Mucosa of descending colon (tissue), 3 donors: ENCODE measurements at places on chromosomes 7 and 10.

GRCh38 chr10:120970595-120971529, 119.7 kb downstream of the WDR11 start:
- DNase-seq = no peak

DNA sequence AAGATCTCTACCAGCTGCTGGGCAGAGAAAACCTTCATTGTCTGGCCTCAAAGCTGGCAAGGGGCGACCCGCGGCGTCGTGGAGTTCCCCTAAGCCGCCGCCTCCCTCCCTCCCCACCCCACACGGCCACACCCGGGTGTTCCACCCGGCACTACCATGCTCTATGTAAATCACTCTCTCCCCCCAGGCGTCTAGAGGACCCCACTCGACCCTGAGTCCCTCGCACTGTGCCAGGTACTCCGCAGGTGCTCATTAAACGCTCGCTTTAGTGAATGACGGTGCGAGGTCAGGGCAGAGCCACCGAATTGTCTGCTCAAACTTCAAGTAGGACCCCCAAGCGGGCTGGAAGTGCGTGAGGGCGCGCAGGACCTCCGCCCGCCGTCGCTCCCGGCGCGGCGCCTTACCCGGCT, 628 bp downstream of the PARP12 start:
- DNase-seq = peak; percentile 79

GRCh38 chr10:33153251-33153967, 181.1 kb downstream of the NRP1 start:
- DNase-seq = no peak

GRCh38 chr7:134723892-134724291, 55.5 kb upstream of the CALD1 start:
- DNase-seq = no peak

DNA sequence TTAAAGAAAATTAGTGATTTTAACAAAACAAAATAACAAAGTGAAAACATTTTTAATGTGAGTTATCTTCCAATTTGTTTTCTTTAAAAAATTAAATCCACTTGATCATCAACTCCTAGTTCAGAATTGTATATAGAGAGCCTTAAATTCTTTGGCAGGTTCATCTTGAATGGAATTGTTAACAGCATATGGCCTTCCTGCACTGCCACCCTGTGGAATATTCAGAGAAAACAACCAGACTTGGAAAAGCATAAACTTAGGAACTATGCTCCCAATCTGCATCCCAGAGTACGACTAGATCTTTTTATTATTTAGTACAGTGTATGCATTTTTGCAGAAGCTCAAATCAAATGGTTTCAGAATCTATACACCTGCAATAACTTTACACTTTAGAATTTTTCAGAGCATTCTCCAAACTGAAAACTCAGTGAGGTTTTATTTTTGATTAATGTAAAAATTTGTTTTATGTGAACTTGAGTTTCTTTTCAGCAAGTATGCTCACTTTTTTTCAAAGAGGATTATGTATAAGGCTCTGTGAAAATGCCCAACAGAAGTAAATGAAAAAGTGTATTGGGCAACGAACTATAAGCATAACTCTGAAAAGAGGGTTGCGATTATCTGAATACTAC, 44.9 kb upstream of the ANK3 start:
- no peak for DNase-seq

DNA sequence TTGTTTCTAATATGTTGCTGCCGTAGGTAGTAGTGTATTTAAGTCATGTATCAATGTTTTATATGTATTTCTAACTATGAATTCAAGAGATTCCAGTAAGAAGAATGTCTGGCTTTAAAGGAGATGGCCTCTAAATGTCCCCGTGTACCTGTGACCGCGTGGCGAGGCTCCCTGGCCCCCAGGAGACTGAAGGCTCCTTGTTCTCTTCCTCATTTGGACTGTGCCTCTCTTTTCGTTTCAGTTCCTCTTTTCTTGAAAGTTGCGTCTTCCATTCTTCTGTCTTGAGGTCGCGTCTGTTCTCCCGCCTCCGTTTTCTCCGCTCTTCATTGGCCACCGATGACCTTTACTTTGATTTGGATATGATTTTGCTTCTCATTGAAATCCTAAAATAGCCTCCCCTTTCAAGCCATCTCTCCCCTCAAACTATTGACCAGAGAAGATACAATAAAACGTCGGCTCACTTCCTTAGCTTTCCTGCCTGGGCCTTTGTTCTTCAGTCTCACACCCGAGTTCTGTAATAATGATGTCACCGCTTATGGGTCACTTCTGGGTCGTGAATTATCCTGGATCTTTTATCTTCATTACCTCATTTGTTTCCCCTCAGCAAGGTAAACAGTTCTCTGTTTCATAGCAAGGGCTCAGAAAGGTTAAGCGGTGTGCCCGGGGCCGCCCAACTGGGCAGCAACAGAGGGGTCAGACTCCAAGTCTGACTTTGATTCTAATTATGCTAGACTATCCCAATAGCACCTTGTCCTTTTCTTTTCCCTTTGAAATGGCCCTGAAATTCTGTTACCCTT, 28.7 kb downstream of the WIPI2 start:
- no peak for DNase-seq

DNA sequence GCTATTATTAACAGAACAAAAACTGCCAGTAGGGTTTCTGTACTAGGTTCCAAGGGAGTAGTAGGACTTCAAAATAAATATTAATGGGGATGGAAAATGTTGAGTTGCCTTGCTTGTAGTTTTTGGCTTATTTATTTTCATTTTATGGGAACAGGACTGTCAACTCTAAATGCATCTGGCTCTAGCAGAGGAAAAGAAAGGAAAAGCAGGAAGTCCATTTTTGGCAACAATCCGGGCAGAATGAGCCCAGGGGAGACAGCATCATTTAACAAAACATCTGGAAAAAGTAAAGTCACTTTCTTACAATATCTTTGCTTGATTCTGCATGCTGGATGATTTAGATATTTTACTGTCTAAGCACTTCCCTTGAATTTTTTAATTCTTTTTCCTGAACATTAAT, 69.4 kb downstream of the NOC3L start:
- peak; percentile 11 for DNase-seq

- no peak for DNase-seq
Measured at GRCh38 chr7:116259871-116260440, 49.6 kb downstream of the TES start.

GRCh38 chr7:1313613-1314012, 80.9 kb downstream of the UNCX start:
- no peak for DNase-seq

DNA sequence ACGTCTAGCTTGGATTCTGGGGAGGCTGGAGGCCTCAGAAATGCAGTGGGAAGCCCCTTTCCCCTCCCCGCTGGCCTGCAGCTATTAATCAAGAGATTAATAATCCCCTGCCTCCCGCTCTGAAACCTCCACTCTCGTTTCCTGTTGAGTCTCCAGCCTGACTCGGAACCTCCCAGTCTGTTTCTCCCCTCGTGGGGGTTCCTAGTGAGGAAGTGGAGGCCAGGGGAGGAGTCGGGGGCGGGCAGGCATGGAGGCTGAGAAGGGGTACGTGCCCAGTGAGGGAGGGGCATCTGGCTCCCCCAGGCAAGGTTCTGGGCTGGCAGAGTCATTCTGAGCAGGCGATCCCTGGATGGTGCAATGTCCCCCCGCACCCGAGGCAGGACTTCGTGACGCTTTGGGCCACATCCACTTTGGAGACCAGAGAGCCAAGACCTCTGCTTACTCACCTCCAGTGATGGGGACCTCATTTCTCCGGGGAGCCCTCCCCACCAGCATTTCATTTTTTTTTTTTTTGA, 73.6 kb downstream of the COL26A1 start:
- DNase-seq = no peak

DNA sequence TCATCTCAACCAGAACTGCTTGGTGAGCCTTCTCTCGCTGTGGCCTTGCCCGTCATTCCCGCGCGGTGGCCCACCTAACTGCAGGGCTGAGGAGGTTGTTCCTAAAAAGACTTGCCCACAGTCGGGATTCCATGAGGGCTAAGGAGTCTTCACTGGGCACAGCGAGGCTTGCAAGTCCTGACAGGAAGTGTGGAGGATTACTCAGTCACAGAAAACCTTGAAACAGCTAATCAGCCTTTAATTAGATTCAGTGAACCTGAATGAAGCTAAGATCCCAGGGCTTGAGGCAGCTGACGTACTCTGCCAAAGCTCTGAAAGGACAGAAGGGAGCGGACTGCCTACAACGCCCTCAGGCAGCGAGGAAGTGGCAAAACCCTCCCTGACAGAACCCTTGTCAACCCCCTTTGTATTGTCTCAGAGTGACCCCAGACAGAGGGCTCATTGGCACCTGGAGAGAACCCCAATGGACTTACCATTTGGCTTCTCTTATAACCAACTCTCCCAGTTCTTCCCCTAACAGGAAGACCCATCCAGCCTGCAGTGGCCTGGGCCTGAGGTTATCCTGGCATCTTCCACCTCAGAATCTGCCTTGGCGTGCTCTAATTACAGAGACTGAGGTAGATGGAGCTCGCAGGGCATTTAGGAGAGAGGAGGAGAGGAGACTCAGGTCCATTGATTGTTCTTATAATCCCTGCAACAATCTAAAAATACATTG, 2.5 kb upstream of the LAMB4 start:
- no peak for DNase-seq

DNA sequence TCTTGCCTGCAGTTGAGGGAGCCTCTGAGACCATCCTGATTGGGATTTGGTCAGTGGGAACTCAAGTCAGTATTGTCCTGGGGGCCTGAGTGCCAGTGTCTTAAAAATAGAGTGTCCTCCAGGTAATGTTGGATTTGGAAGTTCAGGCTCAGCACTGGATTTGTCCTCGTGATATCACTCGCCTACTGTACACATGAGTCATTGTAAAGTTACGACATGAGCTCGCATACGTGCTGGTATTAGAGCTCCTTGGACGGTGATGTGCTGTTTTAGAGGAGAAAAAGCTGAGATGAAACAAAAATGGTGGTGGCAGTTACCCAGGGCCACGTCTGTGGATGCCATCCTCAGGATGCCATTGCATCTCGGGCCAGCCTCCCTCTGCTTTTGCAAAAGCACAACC, 78.2 kb downstream of the MGMT start:
- DNase-seq = no peak

- no peak for DNase-seq
Measured at GRCh38 chr10:24149640-24150039, 59.3 kb upstream of the KIAA1217 start.

DNA sequence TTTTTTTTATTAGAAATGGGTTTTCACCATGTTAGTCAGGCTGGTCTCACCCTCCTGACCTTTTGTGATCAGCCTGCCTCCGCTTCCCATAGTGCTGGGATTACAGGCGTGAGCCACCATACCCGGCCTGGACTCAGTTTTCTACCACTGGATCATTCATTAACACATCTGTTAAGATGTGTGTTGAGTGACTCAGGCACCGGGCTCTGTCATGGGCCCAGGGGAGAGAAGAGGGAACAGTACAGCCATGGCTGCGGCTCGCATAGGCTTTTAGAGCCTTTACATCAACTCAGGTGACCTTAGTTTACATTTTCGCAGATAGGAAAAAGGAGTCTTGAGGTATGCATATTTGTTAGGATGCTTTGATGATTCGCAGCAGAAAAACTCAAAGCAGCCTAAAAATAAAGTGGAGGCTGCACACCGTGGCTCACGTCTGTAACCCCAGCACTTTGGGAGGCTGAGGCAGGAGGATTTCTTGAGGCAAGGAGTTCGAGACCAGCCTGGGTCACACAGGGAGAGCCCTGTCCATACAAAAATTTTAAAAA, 3.1 kb upstream of the ARPC1B start:
- no peak for DNase-seq

GRCh38 chr10:62045765-62046521, 144.4 kb downstream of the ARID5B start:
- DNase-seq = no peak

GRCh38 chr7:42972699-42973500, 40.7 kb downstream of the MRPL32 start:
- DNase-seq = peak; percentile 23

DNA sequence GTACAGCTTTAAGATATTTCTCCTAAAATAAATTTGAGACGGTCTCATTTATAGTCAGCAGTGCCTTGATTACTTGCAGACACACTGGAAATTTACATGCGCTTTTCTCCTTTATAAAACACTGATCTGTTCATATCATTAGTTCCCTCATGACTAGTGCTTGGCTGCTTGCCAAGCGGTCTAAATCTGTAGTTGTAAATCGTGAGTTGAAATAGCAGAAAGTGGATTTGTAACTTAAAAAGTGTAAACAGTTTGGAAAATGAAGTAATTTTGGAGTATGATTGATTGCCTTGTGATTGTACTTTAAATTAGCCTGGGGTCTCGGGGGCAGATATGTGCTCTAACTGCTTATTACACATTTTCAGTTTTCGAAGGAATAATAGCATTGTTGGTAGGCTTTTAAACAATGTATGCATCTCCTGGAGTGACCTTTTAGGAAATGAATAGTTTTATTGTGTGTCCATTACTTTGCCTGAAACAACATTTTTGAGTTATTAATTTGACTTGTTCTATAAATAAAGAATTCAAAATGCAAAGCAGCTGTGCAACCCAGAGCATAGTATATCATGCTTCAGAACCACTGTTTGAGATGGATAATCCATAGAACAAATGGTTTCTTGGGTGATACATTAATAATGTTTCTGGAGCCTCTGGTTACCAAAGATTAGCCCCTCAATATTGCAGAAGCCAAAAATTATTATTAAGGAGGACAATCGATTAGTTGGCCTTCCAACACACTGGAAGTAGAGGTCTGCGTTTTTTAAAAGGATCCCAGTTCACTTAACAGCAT, 73.3 kb downstream of the ARID5B start:
- no peak for DNase-seq

- DNase-seq = no peak
Measured at GRCh38 chr7:33774762-33775523, 130.4 kb upstream of the BMPER start.

DNA sequence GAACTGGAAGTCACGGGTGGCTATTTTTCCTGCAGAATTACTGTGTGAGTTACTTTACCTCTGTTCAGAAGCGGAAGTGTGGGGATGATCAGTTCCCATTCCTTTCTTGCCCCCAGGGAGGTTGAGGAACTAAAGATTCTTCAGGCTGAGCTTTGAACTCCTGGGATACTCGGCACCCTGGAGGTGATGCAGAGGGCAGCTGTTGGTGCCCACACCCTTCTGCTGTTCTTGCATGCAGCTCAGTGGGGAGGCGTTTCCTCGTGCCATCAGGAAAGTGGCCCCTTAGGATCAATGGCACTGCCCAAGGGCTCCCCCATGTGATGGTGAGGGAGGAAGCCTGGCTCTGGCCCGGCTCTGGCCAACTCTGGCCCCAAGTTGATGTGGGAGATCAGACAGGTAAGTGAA, 44.7 kb upstream of the MXI1 start:
- no peak for DNase-seq

DNA sequence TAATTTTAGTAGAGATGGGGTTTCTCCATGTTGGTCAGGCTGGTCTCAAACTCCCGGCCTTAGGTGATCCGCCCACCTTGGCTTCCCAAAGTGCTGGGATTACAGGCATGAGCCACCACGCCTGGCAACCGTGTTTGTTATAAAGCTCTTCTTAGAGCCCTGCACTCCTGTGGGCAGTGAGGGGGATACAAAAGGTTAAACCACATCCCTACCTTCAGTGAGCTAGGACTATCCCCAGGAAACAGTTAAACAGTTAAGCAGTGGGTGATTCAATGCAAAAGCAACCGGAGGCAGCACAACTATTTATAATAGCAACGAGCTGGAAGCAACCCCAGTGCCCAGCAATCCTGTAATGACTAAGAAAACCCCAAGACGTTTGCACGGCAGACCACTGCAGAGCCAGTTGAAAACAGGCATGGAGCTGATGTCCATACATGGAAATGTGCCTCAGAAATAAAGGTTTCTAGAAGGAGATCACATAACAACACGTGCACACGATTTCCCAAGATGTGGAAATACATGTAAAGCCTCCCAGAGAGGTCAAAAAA, 107.2 kb upstream of the LYZL2 start:
- DNase-seq = peak; percentile 21
